Right renal pelvis (tissue), 4 donors: ENCODE measurements at places on chromosomes 1 and 21.

DNA sequence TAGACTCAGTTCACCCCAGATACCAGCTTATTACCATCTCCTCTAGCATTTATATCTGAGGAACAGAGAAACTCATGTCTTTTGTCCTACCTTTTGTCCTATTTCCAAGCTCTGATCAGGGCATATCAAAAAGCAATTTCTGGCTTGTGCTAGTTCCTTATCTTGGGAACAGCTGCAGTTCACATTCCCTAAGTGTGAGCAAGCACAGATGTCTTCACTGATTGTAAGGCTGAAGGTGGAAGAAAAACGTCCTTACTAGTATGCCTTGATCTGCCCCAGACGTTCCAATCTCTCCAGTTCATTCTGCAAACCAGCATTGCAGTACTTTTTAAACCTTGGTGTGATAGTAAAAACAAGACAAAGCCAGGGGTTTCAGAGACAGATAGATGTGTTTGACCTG is 139.8 kb downstream of the NCAM2 start:
- DNase-seq, result no peak

DNA sequence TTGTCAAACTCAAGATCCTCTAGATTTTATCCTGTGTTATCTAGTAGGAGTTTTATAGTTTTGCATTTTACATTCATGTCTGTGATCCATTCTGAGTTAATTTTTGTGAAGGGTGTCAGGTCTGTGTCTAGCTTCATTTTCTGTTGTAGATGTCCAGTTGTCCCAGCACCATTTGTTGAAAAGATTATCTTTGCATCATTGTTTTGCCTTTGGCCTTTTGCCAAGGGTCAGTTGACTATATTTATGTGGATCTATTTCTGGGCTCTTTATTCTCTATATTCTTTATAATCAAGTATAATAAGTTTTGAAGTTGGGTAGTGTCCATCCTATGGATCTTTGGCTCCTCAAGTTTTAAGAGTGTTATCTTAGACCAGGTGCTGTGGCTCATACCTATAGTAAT is 21.9 kb downstream of the TRAF5 start:
- no peak for DNase-seq

- no peak for DNase-seq
Measured at GRCh38 chr21:15289896-15290841, 225.4 kb upstream of the NRIP1 start.

DNA sequence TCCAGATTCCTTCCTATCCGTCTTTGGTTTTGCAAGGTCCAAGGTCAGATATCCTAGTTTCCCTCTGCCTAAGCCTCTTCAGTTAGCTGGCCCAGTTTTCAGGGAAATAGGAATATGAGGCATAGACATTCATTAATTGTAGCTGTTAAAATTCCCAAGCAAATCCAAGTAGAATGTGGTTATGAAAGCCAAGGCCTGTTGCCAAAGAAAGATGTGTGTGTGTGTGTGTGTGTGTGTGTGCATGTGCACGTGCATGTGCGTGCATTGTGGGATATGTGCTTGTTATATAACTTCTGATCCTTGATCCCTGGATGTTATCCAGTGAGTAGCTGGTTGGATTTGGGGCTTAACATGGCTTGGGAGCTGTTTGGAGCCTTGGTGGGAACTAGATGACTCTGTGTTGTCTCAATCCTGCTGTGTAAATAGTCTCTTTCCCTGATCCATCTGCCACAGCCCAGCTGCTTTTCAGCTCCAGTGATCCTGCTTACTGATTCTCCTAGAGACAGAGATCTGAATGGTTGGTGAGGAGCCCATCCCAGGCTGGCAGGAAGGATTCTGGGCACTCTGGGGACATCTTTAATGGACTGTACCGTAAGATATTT is 70.6 kb upstream of the GCLM start:
- DNase-seq, result no peak

- no peak for DNase-seq
Measured at GRCh38 chr1:21027805-21028204, 148.9 kb downstream of the EIF4G3 start.
